ENCODE measurements at places on chromosomes 3 and 15.

DNA sequence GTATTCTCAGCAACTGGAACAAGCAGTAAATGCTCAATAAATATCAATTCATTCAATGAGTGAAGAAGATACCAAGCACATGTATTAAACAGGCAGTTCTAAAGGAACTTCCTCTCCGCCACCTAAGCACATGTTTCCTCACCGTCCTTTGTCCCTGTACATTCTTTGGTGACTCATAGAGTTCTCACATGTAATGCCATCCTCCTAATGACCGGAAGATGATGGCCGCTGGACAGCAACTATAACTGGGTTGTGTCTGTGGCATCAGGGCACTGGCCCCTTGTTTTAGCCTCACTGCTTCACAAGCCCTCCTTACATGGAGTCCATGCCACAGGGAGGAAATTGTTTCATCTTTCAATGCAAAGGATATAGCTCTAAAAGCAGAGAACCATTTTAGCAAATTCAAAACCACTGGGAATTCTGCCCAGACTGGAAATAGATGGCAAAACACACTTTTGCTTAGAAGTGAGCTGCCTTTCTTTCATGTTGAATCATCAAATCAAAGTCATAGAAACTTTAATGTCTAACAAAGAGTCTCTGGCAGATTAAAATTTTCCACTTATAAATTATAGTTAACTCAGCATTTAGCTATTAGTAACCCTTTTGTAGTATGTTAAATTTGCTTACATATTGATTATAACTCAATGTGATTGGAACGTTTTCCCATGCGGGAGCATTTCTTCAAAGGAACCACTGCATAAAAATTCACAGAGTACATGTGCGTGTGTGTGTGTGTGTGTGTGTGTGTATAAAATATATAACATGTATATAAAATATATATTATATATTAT is 74.1 kb downstream of the GAP43 start:
- no peak for DNase-seq

- no peak for DNase-seq
Observed at GRCh38 chr15:51368751-51369450, 27.4 kb downstream of the GLDN start.

DNA sequence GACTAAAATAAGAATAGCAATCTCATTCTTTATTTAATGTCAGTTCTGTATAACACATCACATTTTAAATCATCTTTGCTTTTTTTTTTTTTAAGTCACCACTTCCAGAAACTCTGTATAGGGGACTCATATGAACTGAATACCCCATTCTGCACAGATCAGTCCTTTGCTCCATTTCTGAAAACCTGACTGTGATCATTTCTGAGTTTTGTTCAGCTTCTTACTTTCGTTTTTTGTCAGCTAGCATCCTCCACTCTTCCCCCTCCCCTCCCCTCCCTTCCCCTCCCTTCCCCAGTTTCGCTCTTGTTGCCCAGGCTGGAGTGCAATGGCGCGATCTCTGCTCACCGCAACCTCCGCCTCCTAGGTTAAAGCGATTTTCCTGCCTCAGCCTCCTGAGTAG is 49.8 kb upstream of the SGO1 start:
- DNase-seq: no peak

DNA sequence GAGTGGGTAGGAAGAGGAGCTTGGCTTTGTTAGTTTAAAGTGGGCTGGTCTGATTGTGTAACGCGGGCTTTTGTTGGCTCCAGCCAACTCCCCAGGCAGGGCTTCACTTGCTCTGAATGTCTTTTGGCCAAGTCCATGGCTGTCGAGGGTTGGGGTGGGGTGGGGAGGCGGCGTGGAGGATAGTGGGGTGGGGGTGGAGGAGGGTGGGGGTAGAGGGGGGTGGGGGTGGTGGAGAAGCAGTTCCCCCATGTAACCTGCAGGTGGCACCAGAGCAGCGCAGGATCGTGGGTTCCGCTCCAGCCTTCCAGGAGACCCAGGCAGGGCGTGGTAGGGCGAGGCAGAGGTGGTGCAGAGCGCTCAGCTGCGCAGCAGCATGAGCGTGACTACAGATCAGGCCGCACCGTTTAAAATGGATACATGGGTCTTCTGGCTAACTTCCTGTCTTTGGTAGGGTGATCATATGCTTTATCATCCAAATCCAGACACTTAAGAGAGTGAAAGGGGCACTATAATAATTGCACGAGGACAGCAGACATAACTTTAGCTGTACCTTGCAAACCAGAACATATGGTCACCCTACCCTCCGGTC is 28.3 kb downstream of the GOLGA6A start:
- DNase-seq: peak; percentile 50

GRCh38 chr3:99700631-99701268 is 62.4 kb downstream of the COL8A1 start:
- no peak for DNase-seq

DNA sequence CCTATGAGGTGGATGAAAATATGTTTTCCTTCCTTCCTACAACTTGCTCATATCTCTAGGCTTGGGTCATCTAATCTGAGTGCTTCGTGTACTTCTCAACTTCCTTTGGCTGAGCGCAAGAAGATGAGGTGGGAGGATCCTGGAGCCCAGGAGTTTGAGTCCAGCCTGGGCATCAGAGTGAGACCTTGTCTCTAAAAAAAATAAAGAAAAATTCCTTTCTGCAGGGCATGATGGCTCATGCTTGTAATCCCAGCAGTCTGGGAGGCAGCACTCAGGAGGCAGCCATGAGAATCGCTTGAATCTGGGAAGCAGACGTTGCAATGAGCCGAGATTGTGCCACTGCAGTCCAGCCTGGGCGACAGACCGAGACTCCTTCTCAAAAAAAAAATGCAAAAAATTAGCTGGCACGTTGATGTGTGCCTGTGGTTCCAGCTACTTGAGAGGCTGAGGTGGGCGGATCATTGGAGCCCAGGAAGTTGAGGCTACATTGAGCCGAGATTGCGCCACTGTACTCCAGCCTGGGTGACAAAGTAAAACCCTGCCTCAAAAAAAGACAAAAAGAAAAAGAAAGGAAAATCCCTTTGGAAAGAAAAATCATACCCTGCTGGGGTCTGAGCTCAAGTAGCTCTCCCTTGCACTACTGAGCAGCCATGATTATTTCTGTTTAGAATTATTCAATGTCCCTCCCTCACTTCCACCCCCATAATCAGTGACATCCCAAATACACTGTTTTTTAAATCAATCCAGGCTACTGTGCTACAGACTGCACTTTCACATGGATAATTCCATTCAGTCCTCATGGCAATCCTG is 28.0 kb upstream of the RAB11A start:
- DNase-seq: no peak

GRCh38 chr3:177329854-177330253 is 132.6 kb upstream of the TBL1XR1 start:
- no peak for DNase-seq

- no peak for DNase-seq
Observed at GRCh38 chr3:141223673-141224166, 7.9 kb upstream of the PXYLP1 start.

GRCh38 chr3:74314696-74315095 is 299.8 kb downstream of the CNTN3 start:
- no peak for DNase-seq

GRCh38 chr15:22954798-22955543 is 25.2 kb downstream of the CYFIP1 start:
- DNase-seq: no peak

GRCh38 chr3:18446149-18446825 is 21.1 kb upstream of the SATB1 start:
- DNase-seq: no peak

GRCh38 chr3:87298111-87298718 is 21.8 kb upstream of the POU1F1 start:
- no peak for DNase-seq

DNA sequence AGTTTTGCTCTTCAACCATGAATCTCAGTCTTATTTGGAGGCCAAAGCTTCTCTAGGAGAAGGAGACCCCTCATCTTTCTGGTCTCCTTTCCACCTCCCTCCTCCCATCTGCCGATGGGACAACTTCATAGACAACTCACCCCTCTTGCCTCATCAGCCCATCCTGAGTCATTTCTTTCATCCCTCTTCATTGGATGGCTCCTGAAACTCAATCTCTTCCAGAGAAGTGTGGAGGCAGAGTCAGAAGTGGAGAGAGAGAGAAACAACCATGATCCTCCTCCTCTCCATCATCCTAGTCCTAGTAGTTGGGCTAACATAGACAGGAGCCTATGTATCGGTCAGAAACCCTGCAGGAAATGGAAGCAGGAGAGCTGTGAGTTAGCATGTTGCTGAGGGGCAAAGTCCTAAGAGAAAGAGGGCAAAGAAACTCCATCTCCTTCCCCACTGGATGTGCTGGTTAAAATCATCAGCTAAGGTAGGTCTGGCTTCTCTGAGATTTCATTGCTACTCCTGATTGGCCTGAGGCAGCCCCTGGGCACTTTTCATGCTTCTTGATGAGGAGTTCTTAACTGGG is 21.3 kb upstream of the HCN4 start:
- no peak for DNase-seq

DNA sequence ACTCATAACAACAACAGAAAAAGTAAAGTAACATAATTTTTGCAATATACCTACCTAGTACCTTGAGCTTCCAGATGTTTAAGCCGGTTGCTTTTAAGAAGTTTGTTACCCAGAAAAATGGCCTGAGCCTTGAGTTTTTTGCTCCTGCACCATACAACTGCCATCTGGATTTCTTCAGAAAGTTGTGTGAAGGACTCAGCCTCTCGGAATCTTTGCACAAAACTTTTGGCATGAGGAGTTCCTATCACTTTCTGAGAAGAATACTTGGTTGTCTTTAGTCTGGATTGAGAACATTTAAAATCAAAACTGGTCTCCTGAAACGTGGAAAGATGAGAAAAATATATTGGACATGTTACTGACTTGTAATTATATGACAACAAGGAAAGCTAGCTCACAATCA is 17.3 kb downstream of the GTPBP8 start:
- no peak for DNase-seq

- DNase-seq: no peak
Observed at GRCh38 chr15:65196637-65197336, 11.6 kb upstream of the CLPX start.

DNA sequence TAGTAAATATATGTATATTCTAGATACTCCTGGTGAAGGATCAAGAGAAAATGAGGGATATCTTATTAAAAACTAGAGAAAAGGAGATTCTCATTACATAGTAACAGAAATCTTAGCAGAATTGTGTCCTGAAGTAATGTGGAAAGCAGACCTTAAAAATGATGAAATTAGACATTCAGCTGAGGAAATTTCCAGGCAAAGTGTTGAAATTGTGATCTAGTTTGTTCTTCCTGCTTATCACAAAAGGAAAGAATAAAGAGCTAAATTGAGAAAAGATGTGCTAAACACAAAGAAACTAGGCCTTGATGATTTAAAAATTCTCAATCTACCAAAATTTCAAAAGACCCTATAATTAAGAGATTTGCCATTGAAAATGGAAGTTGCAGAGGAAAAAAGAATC is 362.6 kb upstream of the PLSCR5 start:
- DNase-seq: no peak

- DNase-seq: no peak
Observed at GRCh38 chr3:179292450-179292849, 30.4 kb upstream of the ZNF639 start.

- no peak for DNase-seq
Observed at GRCh38 chr3:129822241-129822640, 71.3 kb downstream of the TMCC1 start.

- no peak for DNase-seq
Observed at GRCh38 chr3:10975695-10976234, 16.8 kb upstream of the SLC6A1 start.

DNA sequence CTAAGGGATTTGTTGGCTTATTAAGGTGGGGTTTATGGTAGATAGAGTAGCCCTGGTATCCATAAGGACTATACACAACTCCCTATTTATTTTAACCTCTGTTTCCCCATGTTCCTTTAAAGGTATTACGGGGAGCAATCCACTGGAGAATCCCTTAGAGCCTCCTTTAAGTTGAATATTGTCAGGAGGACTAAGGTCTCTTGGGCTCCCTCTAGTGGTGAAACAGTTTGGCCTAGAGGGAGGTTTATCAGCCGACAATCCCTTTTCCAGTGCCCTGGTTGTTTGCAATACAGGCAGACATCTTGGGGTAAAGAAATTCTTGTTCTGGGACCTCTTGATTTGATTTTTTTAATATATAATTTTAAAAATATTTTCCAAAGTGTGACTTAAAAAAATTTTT is 12.9 kb downstream of the OPA1 start:
- DNase-seq: no peak

DNA sequence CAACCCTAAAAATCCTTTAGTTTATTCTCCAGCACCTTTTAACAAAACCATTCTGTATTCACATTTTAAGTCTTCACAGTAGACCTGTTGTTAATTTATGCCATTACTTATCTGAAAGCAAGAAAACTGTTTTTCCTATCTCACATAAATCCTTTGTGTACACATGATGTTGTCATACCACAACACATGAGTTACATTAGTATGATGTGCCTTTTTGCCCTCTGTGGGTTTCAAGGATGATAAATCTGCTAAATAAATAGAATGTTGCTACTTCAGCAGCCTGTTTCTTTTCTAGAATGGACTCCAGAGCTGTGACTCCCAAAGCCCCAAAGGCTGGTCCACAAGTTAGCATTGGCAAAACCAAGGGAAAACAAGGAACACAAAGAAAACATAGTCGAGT is 151.6 kb downstream of the SERPINI1 start:
- no peak for DNase-seq

GRCh38 chr3:180611006-180611405 is 9.0 kb downstream of the TTC14 start:
- DNase-seq: no peak

DNA sequence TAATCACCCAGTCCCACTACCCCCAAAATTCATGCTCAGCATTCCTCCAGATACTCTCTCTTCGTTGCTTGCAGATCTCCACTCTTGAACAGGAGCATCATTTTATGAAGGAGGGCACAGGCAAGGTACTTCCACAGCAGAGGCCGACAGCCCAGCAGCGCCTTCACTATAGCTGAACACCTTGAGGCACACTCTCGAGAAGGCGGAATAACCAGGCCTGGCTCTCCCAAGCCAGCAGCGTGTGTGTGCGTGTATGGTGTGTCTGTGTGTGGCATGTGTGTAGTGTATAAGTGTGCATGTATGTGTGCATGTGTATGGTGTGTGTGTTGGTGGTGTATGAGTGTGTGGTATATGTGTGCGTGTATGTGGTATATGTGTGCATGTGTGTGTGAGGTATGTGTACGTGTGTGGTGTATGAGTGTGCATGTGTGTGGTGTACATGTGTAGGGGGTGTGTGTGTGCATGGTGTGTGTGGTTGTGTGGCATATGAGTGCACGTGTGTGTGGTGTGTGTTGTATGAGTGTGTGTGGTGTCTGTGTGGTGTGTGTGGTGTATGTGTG is 161.8 kb downstream of the XXYLT1 start:
- DNase-seq: no peak

- no peak for DNase-seq
Observed at GRCh38 chr3:153734777-153735551, 386.2 kb upstream of the ARHGEF26 start.

DNA sequence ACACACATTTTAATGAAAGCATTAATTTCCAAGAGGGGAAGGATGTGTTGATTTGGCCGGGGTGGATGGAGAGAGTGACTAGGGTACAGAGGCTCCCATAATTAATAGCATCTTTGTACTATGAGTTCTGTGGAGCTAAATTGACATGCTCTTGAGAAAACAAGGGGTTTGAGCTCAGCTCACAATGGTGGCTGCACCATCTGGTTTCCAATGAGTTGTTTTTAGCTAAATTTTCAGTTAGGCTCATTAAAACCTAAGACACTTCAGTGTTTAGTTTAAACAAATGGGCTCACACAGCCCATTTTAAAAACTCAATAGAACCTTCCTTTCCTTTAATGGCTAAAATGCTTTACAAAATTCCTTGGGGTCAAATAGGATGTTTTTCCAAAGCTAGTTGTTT is 199.7 kb downstream of the TNIK start:
- no peak for DNase-seq

GRCh38 chr15:65920825-65921309 is 51.6 kb downstream of the RAB11A start:
- DNase-seq: no peak

GRCh38 chr3:51734572-51734907 is 27.7 kb downstream of the GRM2 start:
- no peak for DNase-seq

Measured in GM12892 (cell line).